Smooth muscle cell of trachea (primary cell): ENCODE measurements at places on chromosomes 2 and 18. TPM values are rescaled to one million over a fixed set of nuclear protein-coding genes. Genes with fewer than 3 reads are reported as not detected.

EGR4 gene
- total RNA-seq, result 0.83 TPM in 1 of 2 replicates, not detected in the other

SCN3A gene
- total RNA-seq, result 0.50 and 1.3 TPM in 2 replicates

UGT1A5 gene
- not detected in 2 replicates for total RNA-seq

BMP10 gene
- total RNA-seq, result not detected in 2 replicates

POTEI gene
- under 0.01 TPM in 1 of 2 replicates, not detected in the other for total RNA-seq

NT5DC4 gene
- not detected in 2 replicates for total RNA-seq

CCDC68 gene
- 2.6 and 4.6 TPM in 2 replicates for total RNA-seq

C1GALT1C1L gene
- total RNA-seq, result 0.50 and 1.0 TPM in 2 replicates

MSH6 gene
- total RNA-seq, result 39.5 and 42.8 TPM in 2 replicates

RAX gene
- not detected in 2 replicates for total RNA-seq

FRZB gene
- 0.17 and 0.44 TPM in 2 replicates for total RNA-seq

HTR2B gene
- total RNA-seq, result 9.8 and 15.3 TPM in 2 replicates

ANKRD30BL gene
- total RNA-seq, result not detected in 2 replicates

PLCD4 gene
- total RNA-seq, result 9.1 and 11.8 TPM in 2 replicates

CREB1 gene
- 41.6 and 41.7 TPM in 2 replicates for total RNA-seq

TSHZ1 gene
- 4.8 and 5.8 TPM in 2 replicates for total RNA-seq

SUPT7L gene
- 14.9 and 22.8 TPM in 2 replicates for total RNA-seq

TRABD2A gene
- 13.8 and 17.5 TPM in 2 replicates for total RNA-seq

RGPD4 gene
- not detected in 2 replicates for total RNA-seq

ARHGEF33 gene
- 0.29 and 0.33 TPM in 2 replicates for total RNA-seq

MTCL1 gene
- 37.8 and 80.1 TPM in 2 replicates for total RNA-seq

HOXD12 gene
- total RNA-seq, result not detected in 2 replicates

GAD1 gene
- 0.33 TPM in 1 of 2 replicates, not detected in the other for total RNA-seq

REEP1 gene
- 0.15 TPM in 1 of 2 replicates, not detected in the other for total RNA-seq

CCDC150 gene
- 3.6 and 11.3 TPM in 2 replicates for total RNA-seq

KLHL14 gene
- total RNA-seq, result not detected in 2 replicates
